ENCODE measurements at places on chromosomes 2 and 18. TPM values are rescaled to one million over a fixed set of nuclear protein-coding genes. Genes with fewer than 3 reads are reported as not detected.

- DNase-seq, result no peak
Measured at GRCh38 chr18:75016025-75016717, 192.8 kb downstream of the PTGR3 start.

DNA sequence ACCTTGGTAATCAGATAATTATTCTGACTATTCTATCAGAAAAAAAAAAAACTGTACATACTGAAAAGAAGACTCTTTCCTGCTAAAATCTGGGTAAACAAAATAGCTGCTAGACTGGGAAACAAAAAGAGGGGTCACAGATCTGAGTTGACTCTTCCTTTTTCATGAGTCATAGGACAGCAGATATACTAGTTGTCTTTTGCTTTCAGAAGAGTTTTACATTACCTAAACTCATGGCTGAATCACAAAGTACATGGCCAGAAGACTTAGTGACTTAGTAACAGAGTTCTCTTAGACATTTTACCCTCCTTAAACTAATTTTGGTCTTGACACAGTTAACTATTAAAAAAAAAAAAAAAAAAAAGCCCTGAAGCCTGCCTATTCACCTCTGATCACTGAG is 834.0 kb upstream of the FSHR start:
- no peak for DNase-seq

GRCh38 chr18:8844721-8845148 is 139.4 kb downstream of the MTCL1 start:
- no peak for DNase-seq

DNA sequence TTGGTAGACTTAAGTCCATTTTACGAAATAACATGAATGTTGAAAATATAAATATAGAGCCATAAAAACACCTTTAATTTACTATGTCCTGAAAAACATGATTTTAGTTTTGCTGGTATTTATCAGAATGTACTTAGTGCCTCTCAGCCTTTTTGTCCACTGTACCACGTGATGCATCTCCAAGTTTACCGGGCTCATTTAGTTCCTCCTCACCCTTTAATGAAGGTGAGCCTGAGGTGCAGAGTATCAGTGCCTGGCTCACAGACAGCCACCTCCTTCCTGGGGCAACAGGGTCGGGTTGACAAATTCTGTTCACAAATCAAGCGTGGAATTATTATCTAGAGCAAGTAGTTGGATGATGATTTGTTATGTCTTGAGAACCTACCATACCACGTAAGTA is 420.5 kb upstream of the MEIS1 start:
- DNase-seq, result no peak

- DNase-seq, result no peak
Measured at GRCh38 chr2:11578986-11579774, 45.3 kb downstream of the GREB1 start.

DNA sequence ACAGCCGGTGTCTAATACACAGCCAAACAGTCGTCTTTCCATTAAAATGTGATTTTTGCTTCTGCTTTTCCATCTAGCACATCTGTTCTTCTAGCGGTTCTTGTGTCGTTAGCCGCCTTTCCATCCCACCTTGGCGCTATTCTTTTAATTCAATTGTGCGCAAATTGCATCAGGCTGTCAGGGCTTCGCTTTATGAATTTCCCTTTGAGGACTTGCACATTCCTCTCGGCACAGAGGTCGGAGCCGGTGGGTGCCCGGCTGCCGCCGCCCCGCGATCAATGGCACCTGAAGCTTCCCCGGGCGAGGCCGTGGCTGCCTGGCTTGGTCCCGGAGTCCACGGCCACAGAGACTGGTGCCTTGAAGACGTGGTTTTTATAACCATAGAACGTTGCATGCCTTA is 33.9 kb upstream of the TSPYL6 start:
- DNase-seq, result no peak

- DNase-seq, result no peak
Measured at GRCh38 chr18:6886797-6887330, 157.3 kb downstream of the ARHGAP28 start.

- no peak for DNase-seq
Measured at GRCh38 chr2:227234429-227234828, 70.0 kb downstream of the COL4A3 start.

GRCh38 chr2:6506361-6506794 is 359.3 kb downstream of the CMPK2 start:
- DNase-seq, result no peak

Gene RPL37A
- 4,557 TPM for polyA plus RNA-seq

Gene REG3G
- not detected for polyA plus RNA-seq

Gene GPAT2
- polyA plus RNA-seq, result 28.4 TPM

Gene ASXL3
- not detected for polyA plus RNA-seq

Gene CTAGE1
- not detected for polyA plus RNA-seq
